Type B pancreatic cell (in vitro differentiated cells): ENCODE measurements at places on chromosomes 2 and 18. TPM values are rescaled to one million over a fixed set of nuclear protein-coding genes. Genes with fewer than 3 reads are reported as not detected.
A peak's percentile ranks its signal among the peaks of the same experiment; 100 is the strongest.

DNA sequence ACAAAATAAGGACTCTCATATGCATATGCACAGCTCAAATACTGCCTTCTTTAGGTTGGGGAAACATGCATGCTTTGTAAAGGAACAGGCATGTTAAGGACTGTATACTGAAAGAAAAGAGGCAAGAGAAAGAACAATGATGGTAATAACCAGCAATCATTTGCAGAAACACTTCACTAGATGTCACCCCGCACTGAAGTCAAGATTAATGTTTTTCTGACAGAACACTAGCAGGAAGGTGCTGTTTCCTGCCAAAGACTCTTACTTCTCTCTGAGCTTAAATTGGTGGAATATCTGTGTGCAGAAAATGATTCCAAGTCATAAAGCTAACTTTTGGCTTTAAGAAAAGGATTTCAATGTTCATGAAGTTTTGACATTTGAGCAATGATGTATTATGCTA is 19.3 kb upstream of the CSRNP3 start:
- no peaks in the 10 kb centered on the region for H3K27me3 ChIP-seq
- H3K4me1 ChIP-seq, result no peaks in the 10 kb centered on the region
- H3K36me3 ChIP-seq, result no peaks in the 10 kb centered on the region
- DNase-seq, result no peak

DNA sequence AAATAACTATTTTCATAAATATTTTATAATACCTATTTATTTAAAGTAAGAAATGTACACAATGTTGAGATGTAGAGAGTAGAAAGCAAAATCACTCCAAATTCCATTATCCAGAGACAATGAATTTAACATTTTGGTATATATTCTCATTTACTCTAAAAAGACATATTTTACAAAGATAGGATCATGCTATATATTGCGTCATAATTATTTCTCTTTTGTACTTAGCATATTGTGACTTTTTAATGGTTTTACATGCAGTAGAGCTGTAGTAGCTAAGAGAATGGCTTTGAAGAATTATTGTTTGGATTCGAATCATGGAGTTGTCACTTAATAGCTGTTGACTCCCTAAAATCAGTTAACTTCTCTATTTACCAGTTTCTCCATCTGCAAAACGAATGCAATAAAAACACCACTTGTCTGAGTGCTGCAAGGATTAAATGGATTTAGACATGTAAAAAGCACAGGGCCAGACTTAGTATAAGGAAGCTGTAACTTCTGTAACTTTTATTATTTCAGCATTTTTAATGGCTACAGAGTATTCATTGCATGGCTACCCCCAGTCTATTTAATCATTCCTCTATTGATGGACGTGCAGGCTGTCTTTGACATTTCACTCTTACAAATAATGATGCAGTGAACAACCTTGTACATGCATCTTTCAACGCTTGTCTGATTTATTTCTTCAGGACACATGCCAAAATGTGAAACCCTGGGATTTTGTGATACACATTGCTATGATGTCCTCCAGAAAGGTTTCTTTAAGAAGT is 33.2 kb downstream of the KCNS3 start:
- no peaks in the 10 kb centered on the region for H3K36me3 ChIP-seq
- H3K4me1 ChIP-seq, result no peaks in the 10 kb centered on the region
- H3K4me3 ChIP-seq, result no peak overlapping the region
- H3K27me3 ChIP-seq, result peaks cover 18% of the 10 kb centered on the region

- peaks cover 3% of the 10 kb centered on the region for H3K27me3 ChIP-seq
- H3K4me1 ChIP-seq, result peaks cover 4% of the 10 kb centered on the region
- DNase-seq, result no peak
- no peak overlapping the region for H3K4me3 ChIP-seq
- H3K36me3 ChIP-seq, result no peaks in the 10 kb centered on the region
Measured at GRCh38 chr18:3824101-3824500, 374.1 kb downstream of the TGIF1 start.

GRCh38 chr2:200320344-200320743 is 13.9 kb downstream of the SPATS2L start:
- H3K4me3 ChIP-seq, result peak overlapping the region; percentile 12
- no peak for DNase-seq
- peaks cover 4% of the 10 kb centered on the region for H3K36me3 ChIP-seq

DNA sequence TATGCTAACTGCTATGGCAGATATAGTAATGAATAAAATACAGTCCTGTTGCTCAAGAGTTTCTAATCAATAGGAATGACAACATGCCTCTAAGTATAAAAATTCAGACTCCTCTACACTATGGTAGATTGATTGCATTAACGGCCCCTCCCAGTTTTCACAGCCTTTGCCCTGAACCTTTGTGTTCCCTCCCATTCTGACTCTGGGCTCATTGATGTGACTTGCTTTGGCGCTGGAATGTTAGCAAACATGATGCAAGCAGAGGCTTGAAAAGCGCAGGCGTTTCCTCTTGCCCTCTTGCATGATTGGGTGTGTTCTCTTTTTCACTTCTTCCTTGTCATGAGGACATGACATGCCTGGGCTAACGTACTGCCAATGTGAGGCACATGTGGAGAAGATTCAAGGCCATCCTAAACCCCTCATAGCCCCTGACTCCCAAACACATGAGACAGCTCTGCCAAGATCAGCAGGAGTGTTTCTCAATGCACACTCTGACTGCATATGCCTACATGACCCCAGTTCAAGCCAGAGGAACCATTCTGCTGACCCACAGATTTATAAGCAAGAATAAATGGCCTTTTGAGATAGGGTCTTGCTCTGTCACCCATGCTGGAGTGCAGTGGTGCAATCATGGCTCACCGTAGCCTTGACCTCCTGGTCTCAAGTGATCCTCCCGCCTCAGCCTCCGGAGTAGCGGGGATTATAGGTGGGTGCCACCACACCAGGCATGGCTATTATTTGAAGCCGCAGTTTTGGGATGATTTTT is 49.7 kb upstream of the CD28 start:
- H3K27ac ChIP-seq, result peak overlapping the region; percentile 94
- peak overlapping the region; percentile 3 for H3K4me3 ChIP-seq
- no peak for DNase-seq
- peaks cover 6% of the 10 kb centered on the region for H3K4me1 ChIP-seq

DNA sequence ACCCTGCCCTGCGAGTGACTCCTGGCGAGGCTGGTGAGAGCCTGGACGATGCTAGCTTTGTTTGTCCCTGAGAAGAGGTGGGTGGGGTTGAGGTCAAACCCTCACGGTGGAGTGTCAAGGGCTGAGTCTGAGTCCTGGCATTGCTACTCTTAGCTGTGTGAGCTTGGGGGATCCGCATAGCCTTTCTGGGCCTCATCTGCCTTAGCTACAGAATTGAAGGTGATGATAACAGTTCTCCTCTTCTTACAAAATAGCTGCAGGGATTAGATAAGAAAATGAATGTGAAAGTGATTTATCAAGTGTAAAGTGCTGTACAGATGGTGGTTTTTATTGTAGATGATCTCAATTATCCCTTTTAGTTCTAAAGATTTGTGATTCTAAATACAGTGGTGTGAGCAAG is 144.6 kb downstream of the LPIN1 start:
- no peak overlapping the region for H3K4me3 ChIP-seq
- H3K36me3 ChIP-seq, result no peaks in the 10 kb centered on the region
- no peaks in the 10 kb centered on the region for H3K27me3 ChIP-seq
- H3K4me1 ChIP-seq, result no peaks in the 10 kb centered on the region

GRCh38 chr2:165238295-165238694 is 919 bp upstream of the SCN2A start:
- no peak overlapping the region for H3K27ac ChIP-seq
- H3K4me1 ChIP-seq, result no peaks in the 10 kb centered on the region
- no peaks in the 10 kb centered on the region for H3K36me3 ChIP-seq
- no peak for DNase-seq
- no peak overlapping the region for H3K4me3 ChIP-seq
- H3K27me3 ChIP-seq, result no peaks in the 10 kb centered on the region

- H3K4me3 ChIP-seq, result no peak overlapping the region
- H3K36me3 ChIP-seq, result peaks cover 49% of the 10 kb centered on the region
- no peak overlapping the region for H3K27ac ChIP-seq
- H3K4me1 ChIP-seq, result peaks cover 40% of the 10 kb centered on the region
- no peaks in the 10 kb centered on the region for H3K27me3 ChIP-seq
Measured at GRCh38 chr2:85323351-85323987, 4.3 kb downstream of the TGOLN2 start.

GRCh38 chr2:63596401-63596883 is 7.7 kb downstream of the MDH1 start:
- H3K36me3 ChIP-seq, result peaks cover 18% of the 10 kb centered on the region
- peaks cover 2% of the 10 kb centered on the region for H3K4me1 ChIP-seq
- no peak for DNase-seq
- no peak overlapping the region for H3K4me3 ChIP-seq

DNA sequence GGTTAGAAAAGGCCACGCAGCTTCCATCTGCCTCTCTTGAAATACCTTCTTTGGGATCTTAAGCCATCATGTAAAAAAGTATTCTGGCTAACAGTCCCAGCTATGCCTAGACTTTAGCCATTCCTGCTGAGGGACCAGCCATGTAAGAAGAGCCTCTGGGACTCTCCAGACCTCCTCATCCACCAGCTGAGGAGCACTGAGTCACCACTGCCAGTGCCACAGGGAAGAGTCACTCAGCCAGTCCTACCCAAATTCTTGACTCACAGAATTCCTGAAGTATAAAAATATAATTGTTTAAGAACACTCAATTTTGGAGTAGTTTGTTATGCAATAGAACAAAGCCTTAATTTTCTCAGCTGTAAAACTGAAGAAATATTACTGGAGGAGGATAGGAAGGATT is 436.7 kb downstream of the ZEB2 start:
- H3K4me1 ChIP-seq, result peaks cover 7% of the 10 kb centered on the region
- DNase-seq, result no peak
- H3K4me3 ChIP-seq, result no peak overlapping the region
- no peaks in the 10 kb centered on the region for H3K27me3 ChIP-seq

DNA sequence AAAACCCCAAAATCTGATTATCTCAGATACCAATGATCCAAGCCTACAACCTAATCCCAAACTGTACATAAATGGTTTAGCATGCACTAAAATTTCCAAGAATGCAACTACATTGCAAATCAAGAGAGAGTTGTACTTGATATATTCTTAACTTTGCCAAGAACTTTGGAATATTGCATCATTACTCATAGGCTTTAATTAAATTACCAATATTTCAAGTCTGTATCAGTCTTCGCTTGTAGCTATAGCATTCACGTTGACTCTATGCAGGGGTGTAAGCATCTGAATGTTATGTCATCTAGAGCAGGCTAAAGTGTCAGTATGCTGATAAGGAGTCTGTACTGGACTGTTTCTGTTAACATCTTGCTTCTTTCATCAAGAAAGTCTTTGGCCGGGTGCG is 56.3 kb downstream of the FOXI3 start:
- no peaks in the 10 kb centered on the region for H3K27me3 ChIP-seq
- H3K4me3 ChIP-seq, result no peak overlapping the region
- no peaks in the 10 kb centered on the region for H3K4me1 ChIP-seq
- DNase-seq, result no peak
- no peaks in the 10 kb centered on the region for H3K36me3 ChIP-seq
- no peak overlapping the region for H3K27ac ChIP-seq

- no peak overlapping the region for H3K4me3 ChIP-seq
- no peak for DNase-seq
- no peak overlapping the region for H3K27ac ChIP-seq
- H3K36me3 ChIP-seq, result no peaks in the 10 kb centered on the region
- peaks cover 6% of the 10 kb centered on the region for H3K4me1 ChIP-seq
Measured at GRCh38 chr2:195572895-195573683, 83.9 kb upstream of the SLC39A10 start.

DNA sequence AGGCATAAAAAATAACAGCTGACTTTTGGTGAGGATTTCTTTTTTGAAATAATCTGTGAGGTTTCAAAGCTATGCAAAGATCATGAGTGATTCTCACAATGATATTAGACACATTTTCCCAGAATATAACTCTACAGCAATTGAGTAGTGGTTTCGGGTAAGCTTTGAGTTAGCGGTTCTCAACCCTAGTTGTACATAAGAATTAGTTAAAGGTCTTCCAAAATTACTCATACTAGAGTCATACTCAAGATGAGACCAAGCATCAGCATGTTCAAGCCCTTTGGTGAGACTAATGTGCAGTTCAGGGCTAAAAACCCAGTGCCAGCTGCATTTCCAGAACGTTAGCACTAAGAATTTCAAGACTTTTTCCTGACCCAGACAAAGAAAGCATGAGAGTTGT is 31.1 kb downstream of the DSG4 start:
- no peak for DNase-seq
- no peak overlapping the region for H3K27ac ChIP-seq
- no peaks in the 10 kb centered on the region for H3K4me1 ChIP-seq
- H3K4me3 ChIP-seq, result no peak overlapping the region
- H3K36me3 ChIP-seq, result peaks cover 4% of the 10 kb centered on the region

GRCh38 chr2:64394153-64394552 is 59.8 kb upstream of the LGALSL start:
- H3K36me3 ChIP-seq, result peaks cover 6% of the 10 kb centered on the region
- no peak for DNase-seq
- H3K4me1 ChIP-seq, result peaks cover 4% of the 10 kb centered on the region
- H3K4me3 ChIP-seq, result no peak overlapping the region
- no peak overlapping the region for H3K27ac ChIP-seq
- H3K27me3 ChIP-seq, result no peaks in the 10 kb centered on the region

DNA sequence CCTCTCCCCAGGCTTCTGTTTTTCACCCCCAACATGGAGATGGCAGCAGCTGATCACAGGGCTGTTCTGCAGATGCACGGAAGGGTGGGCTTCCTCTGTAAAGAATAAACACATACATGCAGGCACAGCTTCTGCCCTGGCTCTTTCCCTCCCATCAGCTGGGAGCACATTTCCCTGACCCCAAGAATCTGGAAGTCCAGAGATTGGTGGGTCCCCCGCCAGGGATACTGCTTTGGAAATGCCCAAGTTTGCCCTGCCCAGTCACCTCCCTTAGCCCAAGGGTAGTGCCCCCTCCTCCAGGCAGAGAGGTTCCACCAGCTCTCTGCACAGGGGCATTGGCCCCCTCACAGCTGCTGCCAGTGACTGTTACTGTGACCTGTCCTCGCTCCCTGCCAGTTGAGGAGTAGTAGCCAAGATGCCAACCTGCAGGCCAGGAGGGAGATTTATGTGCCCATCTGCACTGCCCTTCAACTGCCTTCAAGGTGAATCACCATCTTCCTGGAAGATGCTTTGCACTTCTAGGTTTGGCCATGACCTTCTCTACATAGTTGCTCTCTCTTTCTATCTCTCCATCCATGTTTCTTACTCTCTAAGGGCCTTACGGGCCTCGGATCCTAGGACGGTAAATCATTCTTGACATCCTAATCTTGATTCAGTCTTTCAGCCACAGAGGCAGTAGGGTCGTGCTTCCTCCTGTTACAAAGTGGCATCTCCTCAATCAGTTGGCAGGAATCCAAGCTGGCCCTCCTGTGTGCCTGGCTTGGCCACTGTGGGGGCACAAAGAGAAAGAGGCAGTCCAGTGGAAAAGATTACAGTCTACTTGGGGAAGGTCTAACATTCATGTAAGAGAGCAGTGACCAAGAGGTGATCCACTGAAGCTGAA is 121.8 kb downstream of the CTIF start:
- no peaks in the 10 kb centered on the region for H3K27me3 ChIP-seq
- DNase-seq, result no peak
- H3K4me3 ChIP-seq, result peak overlapping the region; percentile 50
- peak overlapping the region; percentile 86 for H3K27ac ChIP-seq
- peaks cover 40% of the 10 kb centered on the region for H3K4me1 ChIP-seq

COL5A2 gene
- total RNA-seq, result 38.5 and 137 TPM in 2 replicates

IL1A gene
- 0.60 and 1.6 TPM in 2 replicates for total RNA-seq

VIL1 gene
- total RNA-seq, result 64.6 and 142 TPM in 2 replicates

NIF3L1 gene
- total RNA-seq, result 27.4 and 36.3 TPM in 2 replicates

ALPI gene
- 1.5 and 6.5 TPM in 2 replicates for total RNA-seq

SRBD1 gene
- 10.7 and 19.3 TPM in 2 replicates for total RNA-seq
